Muscle of back (tissue), 13 donors: ENCODE measurements at places on chromosomes 4 and X. TPM values are rescaled to one million over a fixed set of nuclear protein-coding genes. Genes with fewer than 3 reads are reported as not detected.

RS1 gene
- polyA plus RNA-seq = 0.08 TPM

POU4F2 gene
- polyA plus RNA-seq = not detected

TRIM75 gene
- polyA plus RNA-seq = not detected

NPY2R gene
- polyA plus RNA-seq = 0.07 TPM

GRCh38 chr4:117385526-117385925, 300.1 kb upstream of the TRAM1L1 start:
- no peak for DNase-seq

DNA sequence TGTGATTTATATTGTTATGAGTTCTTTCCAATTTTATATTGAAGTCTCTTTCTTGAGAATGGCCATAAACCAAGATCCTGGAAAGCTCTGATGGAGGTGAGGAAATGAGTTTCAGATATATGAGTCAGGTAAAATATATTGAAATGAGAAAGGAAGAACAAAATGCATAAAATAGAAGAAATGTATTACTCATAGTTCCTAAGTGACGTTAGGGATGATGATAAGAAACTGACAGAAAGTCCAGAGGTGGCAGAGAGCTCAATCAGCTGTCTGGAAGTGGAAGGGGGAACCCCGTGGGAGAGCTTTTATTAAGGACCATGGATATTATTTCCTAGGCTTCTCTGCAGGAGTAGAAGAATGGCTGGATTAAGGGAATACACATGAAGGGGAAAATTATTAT, 24.6 kb downstream of the UGT2B7 start:
- DNase-seq = no peak

DNA sequence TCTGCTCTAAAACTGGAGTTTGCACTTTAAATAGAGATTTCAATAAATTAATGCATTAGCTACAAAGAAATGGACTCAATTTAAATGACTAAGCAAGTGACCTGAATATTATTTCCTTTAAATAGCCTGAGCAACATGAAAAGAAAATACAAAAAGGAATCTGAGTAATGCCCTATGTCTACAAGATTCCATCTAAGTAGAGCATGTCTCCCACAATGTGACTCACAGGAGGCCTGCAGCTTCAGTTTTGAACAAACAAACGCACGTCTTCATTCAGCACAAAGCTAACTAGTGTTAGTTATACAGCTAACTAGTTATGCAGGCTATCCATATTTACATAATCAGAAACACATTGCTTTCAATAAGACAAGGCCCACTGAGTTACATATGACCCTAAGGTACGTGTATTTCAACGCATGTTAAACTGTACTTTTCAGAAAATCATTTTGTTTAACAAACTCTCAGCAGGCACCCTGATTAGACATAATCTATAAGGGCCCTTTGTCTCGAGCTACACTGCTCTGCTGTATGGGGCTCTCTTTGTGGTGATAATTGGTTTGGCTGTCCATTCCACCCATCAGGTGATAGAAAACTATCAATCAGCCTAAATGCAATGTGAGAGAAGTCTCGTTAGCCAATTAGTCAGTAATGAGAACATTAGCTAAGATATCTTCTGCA, 116.5 kb downstream of the MAML3 start:
- DNase-seq = no peak

- no peak for DNase-seq
Measured at GRCh38 chrX:112761242-112762207, 79.1 kb downstream of the AMOT start.

DNA sequence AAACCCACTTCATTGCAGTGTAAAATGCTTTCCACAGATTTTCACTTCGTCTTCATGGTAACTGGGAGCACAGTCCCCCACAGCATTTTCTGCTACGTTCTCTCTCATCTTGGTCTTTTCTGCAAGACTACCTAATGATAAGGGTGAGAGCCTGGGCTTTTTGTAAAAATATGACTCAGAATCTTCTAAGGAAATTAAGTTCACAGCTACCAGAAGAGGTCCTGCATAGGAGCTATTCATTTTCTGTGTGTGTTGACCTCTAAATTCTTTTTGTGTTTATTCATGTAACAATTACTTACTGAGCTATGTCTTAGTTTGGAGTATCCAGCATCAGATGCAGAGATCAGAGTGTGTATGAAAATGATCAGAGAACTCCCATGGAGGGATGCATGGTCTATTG, 192.2 kb downstream of the CPEB2 start:
- no peak for DNase-seq

- DNase-seq = no peak
Measured at GRCh38 chr4:87005690-87006425, 71.0 kb downstream of the AFF1 start.

DNA sequence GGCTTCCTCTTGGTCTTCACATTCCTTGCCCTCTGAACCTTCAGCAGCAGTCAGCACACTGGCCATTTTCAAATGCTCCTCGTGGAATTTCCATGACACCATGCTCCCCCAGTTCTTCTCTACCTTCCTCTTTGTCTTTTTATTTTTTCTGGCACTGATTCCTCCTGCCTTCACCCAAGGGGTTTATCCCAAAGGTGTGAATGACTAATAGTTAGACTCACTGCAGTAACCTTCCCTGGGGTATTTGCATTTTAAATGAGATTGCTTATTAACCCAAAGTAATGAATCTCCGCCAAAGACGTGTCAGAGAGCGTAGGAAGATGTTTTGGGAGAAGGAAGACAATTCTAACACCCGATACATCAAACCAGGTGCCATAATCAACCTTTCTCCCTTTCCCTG, 36.2 kb downstream of the CD40LG start:
- no peak for DNase-seq

DNA sequence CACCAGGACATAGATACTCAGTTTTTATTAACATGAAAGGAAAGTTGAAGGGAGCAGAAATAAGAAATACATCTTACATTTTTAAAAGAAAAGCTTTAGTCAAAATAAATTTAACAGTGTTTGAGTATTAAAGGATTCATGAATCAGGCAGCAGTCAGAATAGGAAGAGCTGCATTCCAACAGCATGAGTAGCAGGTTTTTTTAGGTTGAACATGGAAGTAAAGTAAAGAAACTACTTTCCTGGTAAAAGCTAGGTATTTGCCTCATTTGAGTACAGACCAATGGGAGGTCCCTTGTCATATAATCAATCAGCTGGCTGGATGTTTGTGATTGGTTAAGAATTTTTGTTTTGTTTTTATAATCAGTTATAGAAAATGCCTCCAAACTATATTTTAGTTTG, 645.9 kb upstream of the INTU start:
- DNase-seq = no peak

DNA sequence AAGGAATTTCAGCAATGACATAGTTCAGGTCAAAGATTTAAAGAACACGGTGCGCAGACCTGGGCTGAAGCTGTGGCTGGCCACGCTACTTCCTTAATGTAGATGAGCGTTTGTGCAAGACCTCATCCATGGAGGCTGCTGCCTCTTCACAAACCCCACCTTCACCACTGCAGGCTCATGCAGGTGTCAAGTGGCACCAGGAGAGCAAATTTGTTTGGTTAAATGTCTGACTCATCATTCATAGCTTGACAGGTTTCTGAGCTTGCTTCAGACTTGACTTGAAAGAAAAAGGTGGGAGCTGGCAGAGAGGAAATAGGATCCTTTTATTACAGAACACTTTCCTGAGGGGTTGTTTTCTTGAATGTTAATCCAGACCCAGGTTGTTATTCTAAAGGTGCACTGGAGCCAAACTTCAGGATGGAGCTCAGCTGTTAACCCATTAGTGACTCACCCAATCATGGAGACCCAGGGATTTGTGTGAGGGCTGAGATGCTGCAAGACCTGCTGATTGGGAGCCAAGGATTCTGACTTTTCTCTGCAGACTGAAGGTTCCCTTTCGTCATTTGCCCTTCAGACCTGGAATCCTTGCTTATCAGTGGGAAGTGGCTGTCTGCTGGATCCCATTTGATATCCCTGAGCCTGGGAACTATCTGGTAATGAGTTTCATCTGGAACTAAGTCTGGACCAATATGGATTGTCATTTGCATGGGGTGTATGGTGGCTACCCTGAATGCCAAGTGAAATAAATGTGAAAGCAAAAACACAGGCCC, 315.3 kb downstream of the PTTG2 start:
- DNase-seq = no peak

DNA sequence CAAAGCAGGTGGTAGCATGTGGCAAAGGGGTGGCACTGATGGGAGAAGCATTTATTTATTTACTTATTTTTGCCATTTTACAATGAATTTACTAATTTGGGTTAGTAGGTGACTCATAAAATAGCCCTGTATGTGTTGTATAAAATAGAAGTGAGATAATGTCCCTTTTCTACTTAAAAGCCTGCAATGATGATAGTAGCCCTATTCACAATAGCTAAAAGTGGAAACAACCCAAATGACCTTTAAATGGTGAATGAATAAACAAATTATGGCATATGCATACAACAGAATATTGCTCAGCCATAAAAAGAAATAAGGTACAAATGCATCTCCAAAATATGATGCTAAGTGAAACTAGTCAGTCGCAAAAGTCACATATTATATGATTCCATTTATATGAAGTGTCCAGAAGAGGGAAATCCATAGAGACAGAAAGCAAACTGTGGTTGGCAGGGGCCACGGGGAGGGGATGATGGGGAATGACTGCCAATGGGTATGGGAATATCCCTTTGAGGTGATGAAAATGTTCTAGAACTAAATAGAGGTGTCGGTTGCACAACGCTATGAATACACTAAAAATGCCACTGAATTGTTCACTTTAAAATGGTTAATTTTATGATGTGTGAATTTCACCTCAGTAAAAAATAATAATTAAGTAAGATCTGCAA, 35.8 kb upstream of the FAM9C start:
- DNase-seq = no peak

DNA sequence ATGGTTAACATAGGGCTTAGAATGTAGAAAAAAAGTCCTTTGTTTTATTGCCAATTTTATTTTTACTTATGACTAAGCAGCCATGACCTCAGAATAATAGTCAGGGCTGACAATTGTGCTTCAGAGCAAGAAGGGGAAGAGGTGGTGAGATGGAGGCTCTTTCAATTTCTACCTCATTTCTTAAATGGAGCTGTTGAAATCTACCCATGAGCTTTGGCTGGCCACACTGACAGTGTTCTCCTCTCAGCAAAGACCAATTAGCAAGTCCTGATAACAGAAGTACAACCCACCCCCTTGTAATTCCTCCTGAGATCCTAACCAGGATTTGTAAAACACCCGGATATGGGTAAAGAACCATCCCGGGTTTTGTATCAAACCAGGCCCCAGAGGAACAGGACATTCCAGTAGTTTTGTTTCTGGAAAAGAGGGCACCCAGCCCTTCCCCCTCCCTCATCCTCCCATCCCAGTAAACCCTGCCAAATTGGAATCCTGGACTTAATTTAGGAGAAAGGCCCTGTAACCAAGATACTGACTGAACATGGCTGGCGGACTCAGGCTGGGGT, at the start of gene HEPH:
TSS of gene HEPH (plus strand) at position 399 of the 563 bp plus-strand sequence. CDS start 6,324 bp downstream, outside the sequence.
- DNase-seq = peak; percentile 35

- DNase-seq = no peak
Measured at GRCh38 chr4:141215030-141215429, 5.7 kb upstream of the ZNF330 start.

- no peak for DNase-seq
Measured at GRCh38 chr4:8285143-8285975, 15.8 kb downstream of the HTRA3 start.

DNA sequence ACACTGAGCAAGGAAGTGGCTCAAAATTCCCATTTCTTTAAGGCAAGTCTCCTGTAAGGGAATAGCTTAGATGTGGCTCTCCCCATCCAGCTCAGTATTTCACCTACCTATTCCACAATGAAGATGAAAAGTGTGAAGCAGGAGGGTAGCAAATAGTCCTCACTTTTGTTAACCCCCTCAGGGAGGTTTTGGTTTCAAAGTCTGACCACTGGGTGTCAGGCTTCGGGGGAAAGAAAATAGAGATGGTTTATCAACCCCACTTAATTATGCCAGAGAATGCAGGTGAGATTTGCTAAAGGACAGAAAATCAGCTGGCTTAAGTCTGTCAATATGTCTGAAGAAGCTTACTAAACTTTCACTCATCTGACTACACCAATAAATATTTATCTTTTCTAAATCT, 69.5 kb downstream of the DHX15 start:
- DNase-seq = no peak

DNA sequence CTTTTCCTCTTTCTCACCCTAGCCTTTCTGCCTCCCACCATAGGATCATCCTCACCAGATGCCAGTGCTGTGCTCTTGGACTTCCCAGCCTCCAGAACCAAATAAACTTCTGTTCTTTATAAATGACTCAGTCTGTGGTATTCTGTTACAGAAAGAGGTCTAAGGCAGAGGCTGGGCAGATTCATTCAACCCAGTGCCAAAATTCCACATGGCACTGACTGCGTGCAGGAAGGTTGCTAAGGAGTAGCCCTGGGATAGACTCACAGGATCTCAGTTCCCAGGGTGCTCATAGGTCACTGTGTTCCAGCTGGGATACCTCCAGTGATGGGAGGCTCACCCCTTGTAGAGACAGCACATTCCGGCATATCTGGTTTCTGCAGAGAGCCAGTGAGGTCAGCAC, 22.0 kb downstream of the SORCS2 start:
- DNase-seq = no peak
